ENCODE measurements at places on chromosomes 13 and 19.

DNA sequence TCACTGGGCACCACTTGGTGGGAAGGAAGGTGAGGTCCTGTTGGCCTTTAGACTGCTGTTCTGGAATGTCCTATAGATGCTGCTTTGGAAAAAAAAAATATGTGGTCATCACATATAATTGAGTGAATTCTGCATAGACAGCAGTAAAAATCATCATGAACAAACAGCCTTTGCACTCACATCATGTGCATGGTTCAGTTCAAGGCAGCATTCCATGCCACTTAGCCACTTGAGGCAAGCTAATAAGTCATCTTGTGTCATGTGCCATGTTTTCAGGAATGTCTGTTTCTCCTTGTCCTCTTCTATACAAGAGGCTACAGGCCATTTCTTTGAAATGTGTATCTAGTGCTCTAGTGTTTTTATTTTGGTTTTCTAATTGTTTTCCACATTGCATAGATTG, 43.9 kb upstream of the TSC22D1 start:
- no peak for DNase-seq

DNA sequence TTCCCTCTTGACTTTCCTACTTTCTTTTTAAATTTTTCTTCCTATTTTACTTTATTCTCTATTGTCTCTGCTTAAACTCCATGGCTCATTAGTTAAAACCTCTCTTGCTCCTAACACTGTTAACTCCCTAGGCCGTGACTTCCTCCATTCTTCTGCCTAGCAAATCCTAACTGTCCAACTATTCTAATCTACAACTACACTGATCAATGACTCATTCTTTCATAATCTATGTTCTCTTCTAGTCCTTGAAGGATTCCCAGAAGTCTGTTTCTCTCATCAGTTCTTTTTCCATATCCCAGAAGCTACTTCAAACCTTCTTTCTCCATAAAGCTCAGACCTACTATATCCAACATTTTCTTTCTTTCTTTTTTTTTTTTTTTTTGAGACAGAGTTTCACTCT, 66.9 kb downstream of the MICU2 start:
- no peak for DNase-seq

GRCh38 chr13:93709506-93710244, 483.1 kb downstream of the GPC6 start:
- no peak for DNase-seq

GRCh38 chr19:30453743-30454142, 81.6 kb downstream of the ZNF536 start:
- no peak for DNase-seq

DNA sequence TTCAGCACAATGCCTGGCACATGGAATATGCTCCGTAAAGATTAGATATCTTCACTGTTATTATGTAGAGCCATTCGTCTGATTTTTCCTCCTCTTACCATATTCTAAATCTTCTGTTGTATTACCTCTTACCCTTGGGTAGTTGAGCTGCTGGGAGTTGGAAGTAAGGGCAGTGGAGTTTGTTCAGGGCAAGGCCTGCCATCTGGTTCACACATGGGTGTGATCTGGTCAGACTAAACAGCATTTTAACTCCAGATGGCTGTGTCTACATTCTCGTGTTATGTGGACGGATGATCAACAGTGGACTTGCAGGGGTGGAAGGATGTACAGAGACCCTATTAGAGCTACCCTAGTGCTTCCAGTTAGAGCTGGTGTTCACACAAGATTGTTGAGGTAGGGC, 164.9 kb downstream of the ZIC5 start:
- DNase-seq: no peak

DNA sequence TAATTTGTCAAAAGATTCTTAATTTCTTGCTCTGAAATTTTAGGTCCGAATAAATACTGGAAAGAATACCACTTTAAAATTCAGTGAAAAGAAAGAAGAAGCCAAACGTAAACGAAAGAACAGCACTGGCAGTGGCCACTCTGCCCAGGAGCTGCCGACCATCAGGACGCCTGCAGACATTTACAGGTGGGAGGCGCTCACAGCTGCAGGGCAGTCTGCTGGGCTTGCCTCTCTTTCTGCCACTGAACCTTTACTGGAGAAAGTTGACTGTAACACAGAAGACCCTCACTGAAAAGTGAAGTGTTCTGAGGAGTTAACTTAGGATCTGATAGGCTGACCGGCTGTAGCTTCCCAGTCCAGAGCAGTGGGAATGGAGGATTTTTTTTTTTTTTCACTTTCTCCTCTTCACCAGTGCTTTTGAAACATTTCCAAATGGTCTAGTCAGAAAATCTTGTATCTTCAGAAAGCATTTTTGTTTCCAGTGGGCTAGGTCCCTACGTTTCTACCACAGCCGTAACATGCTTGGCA, 69.1 kb downstream of the URI1 start:
- DNase-seq: no peak

DNA sequence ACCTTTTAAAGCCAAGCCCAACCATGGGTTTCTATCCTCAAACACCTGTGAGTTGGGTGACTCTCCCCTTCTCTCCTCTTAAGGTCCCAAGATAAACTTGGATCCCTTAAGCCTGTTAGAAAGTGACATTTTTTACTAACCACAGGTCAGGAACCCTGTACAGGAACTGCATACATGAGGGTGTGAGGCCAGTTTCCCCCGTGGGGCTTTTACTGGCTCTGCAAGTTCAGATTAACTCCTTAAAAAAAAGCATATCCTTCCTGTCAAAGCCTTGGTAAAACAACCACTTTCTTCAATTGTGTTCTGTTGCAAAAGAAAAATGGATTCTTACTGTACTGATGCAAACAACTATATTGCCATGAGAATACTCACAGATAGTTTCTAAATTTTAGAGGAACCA, 2638.7 kb upstream of the PCDH20 start:
- DNase-seq: no peak

DNA sequence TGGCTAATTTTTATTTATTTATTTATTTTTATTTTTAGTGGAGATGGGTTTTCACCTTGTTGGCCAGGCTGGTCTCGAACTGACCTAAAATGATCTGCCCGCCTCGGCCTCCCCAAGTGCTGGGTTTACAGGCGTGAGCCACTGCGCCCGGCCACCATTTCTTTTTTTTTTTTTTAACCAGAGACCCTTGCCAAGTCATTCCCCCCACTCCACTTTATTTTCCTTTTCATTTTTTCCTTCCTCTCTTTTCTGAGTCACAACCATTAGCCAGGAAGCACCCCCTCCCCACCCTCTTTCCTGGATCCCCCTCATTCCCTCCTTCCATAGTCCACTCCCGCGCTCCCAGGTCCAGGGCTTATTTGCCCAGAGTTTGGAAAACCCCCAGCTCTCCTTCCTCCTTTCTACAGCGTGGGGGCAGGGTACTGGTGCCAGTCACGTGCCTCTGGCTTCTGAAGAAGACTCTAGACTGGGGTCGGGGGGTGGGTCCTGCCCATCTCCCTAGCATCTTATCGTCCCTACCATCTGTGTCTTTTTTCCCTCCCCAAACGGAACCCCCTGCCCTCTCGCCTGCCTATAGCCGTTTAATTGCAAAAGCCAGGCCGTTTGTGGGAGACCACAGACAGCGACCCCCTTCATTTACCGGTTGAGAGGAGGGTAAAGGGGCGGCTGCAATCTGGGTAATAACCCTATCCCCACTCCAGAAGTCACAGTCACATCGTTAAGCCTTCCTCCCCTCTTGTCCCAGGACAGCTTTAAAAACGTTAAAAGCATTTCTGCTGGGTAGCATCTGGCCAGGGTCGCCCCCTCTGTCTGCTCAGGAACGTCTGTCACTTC, 1.1 kb upstream of the CALR start:
- no peak for DNase-seq

Data from NAMALWA (cell line).